A549 treated with RU486 at 1 μM for 4 hours (cell line): ENCODE measurements at places on chromosomes 2 and 18. TPM values are rescaled to one million over a fixed set of nuclear protein-coding genes. Genes with fewer than 3 reads are reported as not detected.

FZD7 gene
- total RNA-seq = 4.9 to 7.8 TPM (median 7.3 TPM) in 5 replicates

MEIS1 gene
- total RNA-seq = 1.7 to 3.8 TPM (median 2.0 TPM) in 5 replicates

SNTG2 gene
- not detected in 5 replicates for total RNA-seq

VWC2L gene
- not detected in 5 replicates for total RNA-seq

RIT2 gene
- not detected in 5 replicates for total RNA-seq

EMILIN2 gene
- total RNA-seq = 8.9 to 14.7 TPM (median 13.9 TPM) in 5 replicates

NOTO gene
- 0.09 TPM in 1 of 5 replicates, not detected in the others for total RNA-seq

OR6B2 gene
- not detected in 5 replicates for total RNA-seq

UGT1A1 gene
- 0.66 to 1.2 TPM (median 0.83 TPM) in 5 replicates for total RNA-seq

CD207 gene
- not detected in 5 replicates for total RNA-seq

ITPRIPL1 gene
- not detected in 5 replicates for total RNA-seq

IL1R1 gene
- total RNA-seq = 16.2 to 31.6 TPM (median 26.8 TPM) in 5 replicates

ANKRD12 gene
- total RNA-seq = 1.5 to 4.9 TPM (median 4.1 TPM) in 5 replicates

CSRNP3 gene
- total RNA-seq = 0.27 TPM in 1 of 5 replicates, not detected in the others

COX5B gene
- total RNA-seq = 266 to 335 TPM (median 314 TPM) in 5 replicates

ATOH8 gene
- total RNA-seq = 5.2 to 7.1 TPM (median 5.9 TPM) in 5 replicates

ACVR1C gene
- 0.01 to 0.06 TPM in 2 of 5 replicates, not detected in the others for total RNA-seq

ANKRD30BL gene
- total RNA-seq = not detected in 5 replicates

ARHGAP28 gene
- 0.05 to 0.48 TPM (median 0.08 TPM) in 3 of 5 replicates, not detected in the others for total RNA-seq

POTEC gene
- total RNA-seq = not detected in 5 replicates

UGT1A5 gene
- not detected in 5 replicates for total RNA-seq

IL36A gene
- not detected in 5 replicates for total RNA-seq

HTR2B gene
- total RNA-seq = 0.06 to 0.11 TPM (median 0.06 TPM) in 3 of 5 replicates, not detected in the others

GDF7 gene
- total RNA-seq = 0.03 to 0.06 TPM (median 0.04 TPM) in 5 replicates

CNTNAP5 gene
- total RNA-seq = not detected in 5 replicates

ECEL1 gene
- total RNA-seq = 0.19 to 0.74 TPM (median 0.23 TPM) in 5 replicates
